ENCODE measurements at places on chromosomes 16 and 17.

DNA sequence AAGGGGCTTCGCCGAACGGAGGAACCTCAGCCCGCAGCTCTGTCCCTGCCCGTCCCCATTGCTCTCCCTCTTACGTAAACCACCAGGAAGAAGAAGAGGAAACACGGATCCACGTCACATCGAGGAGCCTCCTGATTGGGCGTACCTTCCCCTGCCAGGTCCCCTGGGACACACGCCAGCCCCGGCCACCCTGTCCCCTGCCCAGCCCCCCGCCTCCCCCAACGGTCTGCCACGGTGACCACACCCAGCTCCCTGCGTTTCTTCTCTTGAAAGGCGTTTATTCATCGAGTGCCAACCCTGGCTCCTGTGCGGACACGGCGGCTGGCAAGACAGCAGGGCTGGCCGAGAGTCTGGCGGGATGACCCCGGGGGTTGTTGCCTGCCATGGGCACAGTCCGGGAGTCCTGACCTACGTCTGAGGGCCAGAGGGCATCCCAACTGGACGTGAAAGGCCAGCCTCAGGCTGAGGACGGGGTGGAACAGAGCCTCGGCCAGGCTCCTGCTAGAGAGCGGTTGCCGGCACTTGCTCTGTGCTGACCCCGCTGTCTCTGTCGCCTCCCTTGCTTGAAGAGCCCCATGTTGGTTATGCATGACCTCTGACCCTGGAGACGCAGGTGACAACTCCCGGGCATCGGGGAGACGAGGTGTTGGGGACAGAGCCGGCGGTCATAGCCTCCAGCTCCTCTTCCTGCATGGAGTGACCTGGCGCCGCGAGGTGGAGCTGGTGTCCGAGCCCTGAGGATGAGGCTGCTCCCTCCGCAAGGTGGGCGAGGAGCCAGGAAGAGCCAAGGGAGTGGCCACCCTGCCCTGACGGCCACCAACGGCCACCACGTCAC, 40.5 kb upstream of the ACSF3 start:
- no peak for DNase-seq

DNA sequence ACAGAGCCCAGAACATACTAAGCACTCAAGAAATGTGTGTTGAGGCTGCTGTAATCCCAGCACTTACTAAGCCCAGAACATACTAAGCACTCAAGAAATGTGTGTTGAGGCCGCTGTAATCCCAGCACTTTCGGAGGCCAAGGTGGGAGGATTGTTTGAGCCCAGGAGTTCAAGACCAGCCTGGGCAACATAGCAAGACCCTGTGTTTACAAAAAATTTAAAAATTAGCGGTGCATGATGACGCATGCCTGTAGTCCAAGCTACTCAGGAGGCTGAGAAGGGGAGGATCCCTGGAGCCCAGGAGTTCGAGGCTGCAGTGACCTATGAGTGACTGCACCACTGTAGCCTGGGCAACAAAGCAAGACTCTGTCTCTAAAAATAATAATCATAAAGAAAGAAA, 6.7 kb upstream of the ZDHHC1 start:
- DNase-seq: no peak

GRCh38 chr16:10277597-10277996, 95.4 kb upstream of the GRIN2A start:
- DNase-seq: no peak

DNA sequence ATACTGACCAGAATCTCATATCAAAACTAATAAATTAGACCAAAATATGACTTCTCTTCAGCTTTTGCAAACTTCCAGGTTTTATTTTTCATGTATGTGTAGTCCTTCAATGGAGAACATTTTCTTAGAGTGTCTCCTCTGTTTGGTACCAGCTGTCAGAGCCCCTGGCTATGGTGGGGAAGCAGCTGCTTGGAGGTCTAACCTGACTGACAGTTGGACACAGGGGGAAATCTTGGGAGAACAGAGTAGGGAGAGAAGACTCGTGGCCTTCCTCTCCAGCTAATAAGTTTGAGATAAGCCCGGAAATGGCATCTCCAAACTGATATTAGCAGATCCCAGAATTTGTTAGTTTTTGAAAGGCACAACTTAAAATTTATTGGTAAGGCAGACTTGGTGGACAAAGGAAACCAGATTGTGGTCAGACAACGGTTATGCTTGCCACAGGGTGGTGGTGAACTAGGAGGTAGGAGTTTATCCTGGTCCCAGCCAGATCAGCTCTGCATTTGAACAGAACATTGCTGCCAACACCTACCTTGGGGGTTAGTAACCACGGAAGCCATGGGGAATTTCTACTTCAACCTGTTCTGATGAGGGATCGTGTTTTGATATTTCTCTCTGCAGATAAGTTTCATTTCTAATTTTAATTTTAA, 39.2 kb upstream of the IRX3 start:
- no peak for DNase-seq

GRCh38 chr17:30256756-30257506, 21.4 kb upstream of the SLC6A4 start:
- no peak for DNase-seq

- DNase-seq: no peak
Measured at GRCh38 chr17:5629128-5629527, 44.8 kb upstream of the NLRP1 start.
